Right kidney (tissue), 9 donors: ENCODE measurements at places on chromosomes 6 and 20.

GRCh38 chr6:53544470-53545308 is at the start of gene GCLC:
Gene GCLC (minus strand): TSS chr6:53545101. CDS start chr6:53544645, 456 bp downstream.
- peak; percentile 99 for DNase-seq

- DNase-seq = no peak
These were observed 82.2 kb upstream of the DUSP22 start for GRCh38 chr6:210104-210456.

- DNase-seq = no peak
These were observed 183.3 kb upstream of the BTBD3 start for GRCh38 chr20:11734431-11734830.

DNA sequence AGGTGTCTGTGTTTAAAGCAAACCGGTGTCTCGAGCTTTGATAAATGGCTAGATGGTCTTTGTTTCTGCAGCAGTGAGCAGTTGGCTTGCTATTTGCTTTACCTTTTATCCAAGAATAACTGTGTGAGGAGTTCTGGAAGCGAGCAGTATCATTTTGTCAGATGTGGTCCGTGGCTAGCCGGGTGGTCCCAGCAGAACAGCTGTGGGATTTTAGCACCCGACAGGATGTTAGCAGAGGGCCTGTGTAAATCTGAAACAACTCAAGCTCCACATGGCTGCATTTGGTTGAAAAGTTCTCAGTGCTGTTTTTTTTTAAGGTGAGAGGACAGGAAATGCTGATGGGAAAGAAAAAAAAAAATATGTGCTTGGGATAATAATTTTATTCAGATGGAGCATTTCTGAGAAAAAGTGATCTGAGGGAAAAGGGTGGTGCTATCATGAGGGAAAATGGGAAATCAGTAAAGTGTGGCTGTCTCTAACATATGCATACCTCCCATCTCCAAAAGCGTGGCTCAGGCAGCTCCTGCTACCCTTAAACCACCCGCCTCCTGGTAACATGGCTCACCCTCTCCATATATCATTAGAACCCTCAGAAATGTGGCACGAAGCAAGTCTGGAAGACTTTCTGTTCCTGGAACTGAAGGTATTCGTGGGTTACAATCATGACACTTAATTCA is 215.4 kb downstream of the TSHZ2 start:
- DNase-seq = peak; percentile 34

DNA sequence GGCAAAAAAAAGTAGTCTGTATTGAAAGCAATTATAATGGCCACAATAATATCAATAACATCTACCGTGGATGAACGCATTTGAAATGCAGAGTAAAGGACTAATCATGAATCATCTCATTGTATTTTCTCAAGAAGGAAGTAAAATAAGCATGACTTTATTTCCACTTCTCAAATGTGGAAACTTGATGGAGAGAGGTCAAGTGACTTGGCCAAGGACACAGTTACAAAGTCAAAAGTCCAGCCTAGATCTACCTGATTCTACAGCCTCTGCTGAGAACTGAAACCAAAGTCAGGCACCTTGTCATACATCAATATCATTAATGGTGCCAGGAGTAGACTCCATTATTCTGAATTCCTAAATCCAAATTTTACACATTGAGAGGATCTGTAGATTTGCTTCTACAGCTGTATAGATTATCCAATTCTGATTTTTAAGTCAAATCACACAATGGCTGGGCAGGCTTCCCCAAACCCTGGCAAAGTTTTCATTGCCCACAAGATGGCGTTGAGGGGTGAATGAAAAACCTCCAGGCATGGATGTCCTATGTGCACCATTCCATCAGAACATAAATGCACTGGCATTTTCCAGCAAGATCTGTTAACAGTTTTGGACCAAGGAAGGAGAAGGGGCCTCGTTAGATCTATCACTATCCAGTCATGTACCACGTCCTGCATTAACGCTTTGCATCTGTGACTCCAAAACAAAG is 423.1 kb downstream of the MAFB start:
- no peak for DNase-seq

GRCh38 chr20:4855097-4855496 is 133.4 kb downstream of the PRND start:
- no peak for DNase-seq

DNA sequence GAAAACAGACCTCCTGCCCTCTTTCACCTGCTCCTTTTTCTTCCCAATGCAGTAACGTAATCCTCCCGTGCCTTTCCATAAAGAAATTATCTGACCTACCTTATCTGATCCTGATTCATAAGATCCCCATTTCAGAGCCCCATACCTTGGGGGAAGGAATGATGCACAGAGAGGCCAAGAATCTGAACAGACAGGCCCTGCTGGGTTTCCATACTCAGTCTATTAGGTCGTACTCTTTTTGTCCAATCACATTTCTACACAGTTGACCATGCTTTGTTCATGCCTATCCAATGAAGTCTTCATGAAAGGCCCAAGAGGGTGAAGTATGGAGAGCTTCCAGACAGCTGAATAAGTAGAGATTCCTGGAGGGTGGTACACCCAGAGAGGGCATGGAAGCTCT is 25.3 kb downstream of the SRPK1 start:
- DNase-seq = no peak

GRCh38 chr20:61251529-61252393 is at the start of gene CDH4:
Gene CDH4 (plus strand): TSS chr20:61252261.
- peak; percentile 52 for DNase-seq

DNA sequence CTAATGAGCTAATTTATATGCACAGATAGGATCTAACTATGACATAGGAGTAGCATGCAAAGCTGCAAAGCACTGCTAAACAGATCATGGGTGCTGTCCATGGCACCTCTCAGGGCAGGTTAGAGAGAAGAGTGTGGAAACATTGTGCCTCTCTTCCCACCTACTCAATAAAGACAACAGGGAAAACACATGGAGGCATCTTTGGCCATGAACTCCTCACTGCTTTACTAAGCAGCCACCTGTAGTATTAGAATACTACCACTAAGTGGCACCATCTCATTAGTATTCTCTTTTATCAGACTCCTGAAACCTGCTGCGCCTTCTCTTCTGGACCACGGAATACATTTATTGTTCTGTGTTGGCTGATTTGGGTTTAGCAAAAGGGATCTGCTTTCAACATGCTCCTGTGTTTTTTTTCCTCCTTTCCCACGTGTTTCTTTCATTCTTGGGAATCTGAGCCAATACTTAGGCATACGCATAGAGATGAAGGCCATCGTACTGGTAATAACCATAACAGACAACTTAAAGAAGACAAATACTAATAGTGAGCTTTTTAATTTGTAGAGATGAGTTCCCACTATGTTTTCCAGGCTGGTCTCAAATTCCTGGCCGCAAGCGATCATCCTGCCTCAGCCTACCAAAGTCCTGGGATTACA is 9.4 kb upstream of the HDDC2 start:
- peak; percentile 46 for DNase-seq

DNA sequence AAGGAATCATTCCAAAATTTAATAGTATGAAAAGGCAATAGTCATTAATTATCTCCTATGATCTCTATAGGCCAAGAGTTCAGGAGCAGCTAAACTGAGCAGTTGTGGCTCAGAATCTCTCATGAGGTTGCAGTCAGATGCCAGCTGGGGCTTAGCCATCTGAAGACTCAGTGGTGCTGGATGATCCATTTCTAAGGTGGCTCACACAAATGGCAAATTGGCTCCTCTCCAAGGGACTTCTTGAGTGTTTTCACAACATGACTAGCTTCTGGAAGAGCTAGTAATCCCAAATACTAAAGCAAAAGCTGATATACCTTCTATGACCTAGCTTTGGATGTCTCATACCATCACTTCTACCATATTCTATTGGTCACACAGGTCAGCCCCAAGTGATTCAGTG is 104.2 kb downstream of the HAO1 start:
- DNase-seq = no peak

- DNase-seq = no peak
These were observed 6.9 kb upstream of the POM121L2 start for GRCh38 chr6:27318973-27319372.

DNA sequence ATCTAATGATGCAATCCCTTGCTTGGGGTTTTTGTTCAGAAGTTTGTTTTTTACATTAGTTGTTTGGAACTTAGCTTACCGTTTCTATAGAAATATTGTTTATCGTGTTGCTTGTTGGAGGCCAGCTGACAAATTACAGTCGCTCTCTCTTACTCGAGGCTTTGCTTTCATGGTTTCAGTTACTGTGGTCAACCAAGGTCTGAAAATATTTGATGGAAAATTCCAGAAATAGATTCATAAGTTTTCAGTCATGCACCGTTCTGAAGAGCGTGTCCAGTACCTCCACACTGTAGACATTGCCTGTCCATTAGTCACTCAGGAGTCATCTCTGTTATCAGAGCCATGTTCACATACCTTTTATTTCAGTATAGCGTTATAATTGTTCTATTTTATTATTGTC is 47.9 kb downstream of the DEK start:
- DNase-seq = no peak

DNA sequence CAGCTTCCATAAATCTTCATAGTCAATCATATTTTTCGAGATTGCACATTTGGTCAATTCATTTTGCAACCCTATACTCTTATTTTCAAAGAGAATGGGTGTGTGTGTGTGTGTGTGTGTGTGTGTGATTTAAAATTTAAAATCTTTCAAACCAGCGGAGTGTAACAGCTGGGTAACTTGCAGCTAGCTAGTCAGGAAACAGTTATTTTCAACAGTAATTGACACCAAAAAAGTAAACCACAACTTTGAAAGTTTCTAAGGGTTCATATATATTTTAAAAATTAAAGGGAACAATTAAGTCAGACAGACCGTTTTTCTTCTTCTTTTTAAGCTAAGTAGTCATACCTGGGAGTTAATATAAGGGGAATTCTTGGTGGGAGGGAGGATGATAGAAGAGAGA is 57.0 kb downstream of the PRR18 start:
- no peak for DNase-seq

- no peak for DNase-seq
These were observed 434.8 kb upstream of the NOX3 start for GRCh38 chr6:155890409-155890808.

DNA sequence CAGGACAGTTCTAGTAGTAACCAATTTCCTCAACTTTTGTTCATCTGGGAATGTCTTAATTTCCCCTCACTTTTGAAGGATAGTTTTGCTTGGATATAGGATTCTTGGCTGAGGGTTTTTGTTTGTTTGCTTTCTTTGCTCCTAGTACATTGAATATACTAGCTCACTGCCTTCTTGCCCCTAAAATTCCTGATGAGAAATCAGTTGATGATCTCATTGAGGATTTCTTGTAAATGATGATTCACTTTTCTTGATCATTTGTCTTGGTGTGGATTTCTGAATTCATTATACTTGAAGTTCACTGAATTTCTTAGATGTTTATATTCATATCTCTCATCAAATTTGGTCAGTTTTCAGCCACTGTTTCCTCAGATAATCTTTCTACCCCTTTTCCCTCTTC is 49.1 kb upstream of the PRDM1 start:
- no peak for DNase-seq

DNA sequence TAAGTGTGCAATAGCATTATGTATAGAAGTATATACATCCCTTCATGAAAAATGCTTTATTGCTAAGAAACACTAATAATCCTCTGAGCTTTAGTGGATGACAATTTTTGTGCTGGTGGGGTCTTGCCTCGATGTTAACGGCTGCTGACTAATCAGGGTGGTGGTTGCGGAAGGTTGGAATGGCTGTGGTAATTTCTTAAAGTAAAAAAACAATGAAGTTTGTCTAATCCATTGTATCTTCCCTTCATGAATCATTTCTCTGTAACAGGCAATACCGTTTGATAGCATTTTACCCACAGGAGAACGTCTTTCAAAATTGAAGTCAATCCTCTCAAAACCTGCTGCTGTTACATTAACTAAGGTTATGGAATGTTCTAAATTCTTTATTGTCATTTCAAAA is 816.5 kb upstream of the GJE1 start:
- DNase-seq = no peak

DNA sequence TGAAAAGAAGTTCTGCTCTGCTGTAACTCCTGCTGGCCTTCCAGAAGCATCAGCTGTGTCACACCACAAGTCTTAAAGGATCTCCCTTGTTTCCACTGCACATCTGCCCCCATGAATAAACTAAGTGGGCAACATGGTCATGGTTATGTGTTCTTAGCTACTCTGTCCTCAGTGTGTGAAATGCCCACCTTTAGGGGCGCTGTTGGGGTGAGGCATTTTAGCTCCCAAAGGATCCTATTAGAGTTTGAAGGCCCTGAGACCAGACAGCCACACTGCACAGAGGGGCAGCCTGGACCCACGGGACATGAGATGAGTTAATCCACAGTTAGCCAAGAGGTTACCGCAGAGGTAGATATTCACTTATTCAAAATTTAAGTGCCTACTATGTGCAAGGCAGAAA is 294.3 kb upstream of the QKI start:
- no peak for DNase-seq

GRCh38 chr6:18160911-18161310 is 5.7 kb downstream of the KDM1B start:
- no peak for DNase-seq

DNA sequence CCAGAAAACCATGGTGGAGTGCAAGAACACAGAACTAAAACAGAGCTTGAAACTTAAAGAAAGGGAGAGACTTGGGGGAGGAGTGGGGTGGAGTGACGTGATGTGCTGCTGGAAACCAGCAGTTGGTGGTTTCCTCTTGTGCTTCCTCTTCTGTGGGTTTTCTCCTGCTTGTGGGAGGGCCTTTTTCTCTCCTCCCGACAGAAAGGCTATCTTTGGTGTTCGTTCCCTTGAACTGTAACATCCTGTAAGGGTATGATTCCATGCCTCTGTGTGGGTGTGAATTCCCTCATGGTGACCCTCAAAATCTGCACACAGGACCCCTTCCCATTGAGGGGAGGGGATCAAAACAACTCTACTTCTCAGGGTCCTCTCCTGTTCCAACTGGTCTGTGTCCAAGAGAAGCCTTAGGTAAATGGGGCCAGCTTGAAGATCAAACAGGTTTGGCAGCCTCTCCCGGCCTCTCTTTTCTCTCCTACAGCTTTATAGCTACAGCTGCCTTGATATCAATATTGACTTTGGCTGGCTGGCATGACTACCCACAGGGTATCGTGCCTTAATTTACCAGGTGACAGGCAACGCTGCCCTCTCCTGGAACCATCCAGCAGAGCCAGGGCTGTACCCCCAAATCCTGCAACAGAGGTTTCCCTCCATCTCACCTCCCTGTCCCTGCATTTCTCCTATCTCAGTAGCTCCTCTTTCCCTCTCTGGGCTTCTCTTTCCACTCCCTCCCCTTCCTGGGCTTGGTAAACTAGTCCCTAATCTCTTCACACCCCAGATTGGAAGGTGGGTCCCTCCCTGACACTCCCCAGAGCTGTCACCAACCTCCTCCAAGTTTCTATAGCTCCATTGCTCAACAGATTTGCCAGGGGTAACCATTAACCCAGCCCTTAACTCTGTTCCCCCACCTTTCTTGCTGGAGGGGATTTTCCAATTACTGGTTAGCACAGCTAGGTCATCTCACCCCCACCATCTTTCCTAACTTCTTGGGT is 1.5 kb upstream of the MSH5 start:
- peak; percentile 68 for DNase-seq

DNA sequence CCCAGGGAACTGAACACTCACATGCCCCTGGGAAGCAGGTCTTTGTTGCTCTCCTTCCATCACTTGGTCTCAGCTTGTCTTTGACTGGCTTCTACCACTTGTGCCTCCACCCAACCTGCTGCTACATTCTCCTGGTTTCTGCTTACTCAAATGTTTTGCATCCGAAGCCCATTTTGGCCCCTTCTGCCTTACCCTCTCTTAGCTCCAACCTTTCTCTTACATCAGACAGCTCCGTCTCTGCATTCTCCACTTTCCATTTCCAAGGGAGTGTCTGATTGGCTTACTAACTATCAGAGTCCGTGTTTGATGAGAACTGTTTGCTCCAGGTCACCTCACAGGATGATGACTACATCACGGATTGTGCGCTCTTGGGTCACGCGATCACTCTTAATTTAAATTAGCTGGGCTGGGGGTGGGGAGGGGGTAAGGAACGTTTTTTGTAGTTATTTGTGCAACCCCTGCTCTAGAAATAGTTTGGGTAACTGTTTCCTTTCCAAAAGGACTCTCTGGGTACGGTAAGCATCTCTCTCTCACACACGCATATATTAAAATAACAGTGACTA is 844 bp upstream of the ABRACL start:
- peak; percentile 27 for DNase-seq
